ENCODE measurements at places on chromosomes 16 and 17. TPM values are rescaled to one million over a fixed set of nuclear protein-coding genes. Genes with fewer than 3 reads are reported as not detected.

- no peak for DNase-seq
Observed at GRCh38 chr16:30602616-30603277, 7.4 kb downstream of the ZNF689 start.

- DNase-seq, result no peak
Observed at GRCh38 chr16:774086-775001, 13.8 kb downstream of the MSLN start.

GRCh38 chr16:81440888-81441761 is 3.5 kb upstream of the CMIP start:
- no peak for DNase-seq

DNA sequence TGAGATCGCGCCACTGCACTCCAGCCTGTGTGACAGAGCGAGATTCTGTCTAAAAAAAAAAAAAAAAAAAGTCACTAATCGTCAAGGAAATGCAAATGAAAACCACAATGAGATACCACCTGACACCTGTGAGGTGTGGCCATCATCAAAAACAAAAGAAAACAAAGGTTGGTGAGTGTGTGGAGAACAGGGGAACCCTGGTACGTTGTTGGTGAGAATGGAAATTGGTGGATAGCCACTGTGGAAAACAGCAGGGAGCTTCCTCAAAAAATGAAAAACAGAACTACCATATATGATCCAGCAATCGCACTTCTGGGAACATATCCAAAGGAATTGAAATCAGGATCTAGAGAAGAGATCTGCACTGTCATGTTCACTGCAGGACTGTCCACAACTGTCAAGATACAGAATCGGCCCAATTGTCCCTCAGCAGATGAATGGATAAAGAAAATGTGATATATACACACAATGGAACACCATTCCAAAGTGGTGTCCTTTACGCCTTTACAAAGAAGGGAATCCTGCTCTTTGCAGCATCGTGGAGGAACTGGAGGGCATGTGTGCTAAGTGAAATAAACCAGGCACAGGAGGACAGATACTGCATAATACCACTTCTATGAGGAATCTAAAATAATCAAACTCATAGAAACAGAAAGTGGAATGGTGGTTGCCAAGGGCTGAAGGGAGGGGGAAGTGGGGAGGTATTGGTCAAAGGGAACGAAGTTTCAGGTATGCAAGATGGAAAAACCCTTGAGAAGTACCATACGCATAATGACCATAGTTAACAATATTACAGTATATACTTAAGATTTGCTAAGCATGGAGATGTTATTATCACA is 63.5 kb upstream of the PLCG2 start:
- DNase-seq, result no peak

DNA sequence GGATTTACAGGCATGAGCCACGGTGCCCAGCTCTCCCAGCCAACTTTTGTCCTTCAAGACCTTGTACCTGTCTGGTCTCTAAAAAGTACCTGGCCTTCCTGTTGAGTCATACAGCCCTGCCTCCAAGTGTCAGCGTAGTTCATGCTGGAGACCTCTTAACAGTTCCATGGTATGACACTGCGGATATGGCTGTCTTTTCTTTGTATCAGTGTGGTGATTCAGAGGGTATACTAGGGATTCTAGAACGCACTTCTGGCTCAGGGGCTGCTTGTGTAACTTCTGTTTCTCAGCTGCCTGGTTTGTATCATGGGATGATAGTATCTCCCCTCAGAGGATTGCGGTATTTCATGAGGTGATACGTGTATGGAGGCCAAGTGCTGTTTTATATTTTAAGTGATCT is 2.0 kb upstream of the TMEM11 start:
- DNase-seq, result no peak

DNA sequence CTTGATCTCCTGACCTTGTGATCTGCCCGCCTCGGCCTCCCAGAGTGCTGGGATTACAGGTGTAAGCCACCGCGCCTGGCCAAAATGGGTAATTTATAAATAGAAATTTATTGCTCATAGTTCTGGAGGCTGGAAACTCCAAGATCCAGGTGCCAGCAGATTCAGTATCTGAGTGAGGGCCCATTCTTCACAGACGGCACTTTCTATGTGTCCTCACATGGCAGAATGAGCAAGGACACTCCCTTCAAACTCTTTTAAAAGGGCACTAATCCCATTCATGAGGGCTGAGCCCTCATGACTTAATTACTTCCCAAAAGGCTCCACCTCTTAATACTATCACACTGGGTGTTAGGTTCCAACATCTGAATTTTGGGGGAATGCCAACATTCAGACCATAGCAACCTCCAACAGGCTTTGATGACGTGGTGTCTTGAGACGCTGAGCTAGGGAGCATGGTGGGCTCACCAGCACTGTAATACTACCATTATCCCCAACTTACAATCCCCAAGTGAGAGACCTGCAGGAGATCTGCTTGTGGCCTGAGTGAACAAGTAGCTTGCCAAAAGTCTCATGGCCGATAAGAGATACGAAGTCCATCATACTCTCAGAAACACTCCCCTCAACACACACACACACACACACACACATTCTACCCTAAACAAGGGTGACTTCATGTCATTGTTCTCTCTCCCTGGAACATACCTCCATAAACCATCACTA is 8.5 kb downstream of the CMTM4 start:
- DNase-seq, result no peak

- DNase-seq, result no peak
Observed at GRCh38 chr17:41962111-41962510, 4.5 kb upstream of the CNP start.

DNA sequence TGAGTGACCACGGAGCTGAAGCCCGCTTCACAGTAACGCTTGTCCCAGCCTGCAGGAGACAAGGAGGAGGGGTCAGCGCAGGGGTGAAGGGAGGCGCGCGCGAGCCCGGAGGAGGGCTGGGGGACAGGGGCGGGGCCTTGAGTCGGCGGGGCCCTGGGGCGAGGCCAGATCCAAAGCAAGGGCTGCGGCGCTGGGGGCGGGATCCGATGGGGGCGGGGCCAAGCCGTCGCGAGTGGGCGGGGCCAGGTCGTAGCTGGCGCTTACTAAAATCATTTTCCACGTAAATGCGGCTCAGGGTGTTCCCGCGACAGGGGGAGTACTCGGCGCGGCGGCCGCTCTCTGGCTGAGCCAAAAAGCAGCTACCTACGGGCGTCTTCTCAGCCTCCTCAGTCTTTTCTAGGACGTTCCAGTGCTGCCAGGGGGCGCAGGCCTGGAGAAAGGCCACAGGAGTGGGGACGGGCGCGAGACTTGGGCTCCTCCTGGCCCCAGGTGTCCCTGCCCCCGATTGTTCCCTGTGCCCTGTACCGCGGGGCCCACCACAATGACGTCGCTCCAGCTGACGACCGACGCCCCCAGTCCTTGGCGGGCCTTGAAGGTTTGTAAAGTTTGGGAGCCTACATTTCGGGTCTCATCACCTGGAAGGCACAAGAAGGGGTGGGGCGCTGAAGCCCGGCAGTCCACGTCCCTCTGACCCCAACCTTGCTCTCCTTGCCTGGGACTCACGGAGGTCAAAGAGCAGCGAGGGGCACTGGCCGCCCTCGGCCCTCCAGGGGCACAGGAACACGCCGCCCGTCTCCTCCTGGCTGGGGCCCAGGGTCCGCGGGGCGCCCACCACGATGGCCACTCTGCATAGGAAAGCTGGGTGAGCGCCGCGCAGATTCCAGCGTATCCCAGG is 3.9 kb downstream of the ITGA2B start:
- DNase-seq, result peak; percentile 96

- DNase-seq, result no peak
Observed at GRCh38 chr16:914440-914839, 56.3 kb downstream of the LMF1 start.

GRCh38 chr16:84953190-84953746 is 58.1 kb downstream of the ZDHHC7 start:
- no peak for DNase-seq

DNA sequence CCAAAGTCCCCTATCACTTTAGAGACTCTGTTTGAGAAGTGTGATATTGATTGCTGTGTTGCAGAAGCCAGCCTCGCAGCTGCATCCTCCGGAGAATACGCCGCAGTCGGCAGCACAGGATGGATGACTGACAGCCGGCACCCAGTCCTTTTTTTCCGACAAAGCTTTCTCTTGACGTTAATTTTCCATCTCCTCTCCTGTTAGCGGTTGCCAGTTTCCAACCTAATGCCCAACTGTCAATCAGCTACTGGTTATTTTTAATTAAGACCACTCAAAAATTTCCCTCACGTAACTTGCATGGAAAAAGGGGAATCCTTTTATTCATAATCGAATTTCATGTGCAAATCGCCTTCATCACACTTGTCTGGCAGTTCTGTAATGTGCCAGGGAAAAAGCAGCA is 953.9 kb downstream of the CDH11 start:
- no peak for DNase-seq

- no peak for DNase-seq
Observed at GRCh38 chr17:39601758-39602532, 5.8 kb downstream of the NEUROD2 start.

DNA sequence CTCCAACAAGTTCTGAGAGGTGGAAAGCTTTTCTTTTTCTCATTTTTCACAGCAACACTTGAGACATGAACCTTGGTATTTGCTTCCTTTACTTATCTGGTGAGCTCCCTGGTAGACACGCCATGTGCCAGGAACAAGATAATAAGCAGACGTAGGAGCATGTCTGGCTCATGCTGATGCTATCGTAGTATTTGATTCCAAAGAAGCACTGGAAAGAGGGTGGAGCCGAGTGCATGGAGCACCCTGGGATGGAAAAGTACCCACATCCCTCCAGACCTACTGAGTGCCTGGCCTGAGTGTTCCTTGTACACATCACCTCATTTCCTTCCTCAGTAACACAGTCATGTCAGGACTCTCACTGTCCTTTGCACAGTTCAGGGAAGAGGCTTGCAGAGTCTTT is 231.0 kb downstream of the CBLN1 start:
- DNase-seq, result no peak

DNA sequence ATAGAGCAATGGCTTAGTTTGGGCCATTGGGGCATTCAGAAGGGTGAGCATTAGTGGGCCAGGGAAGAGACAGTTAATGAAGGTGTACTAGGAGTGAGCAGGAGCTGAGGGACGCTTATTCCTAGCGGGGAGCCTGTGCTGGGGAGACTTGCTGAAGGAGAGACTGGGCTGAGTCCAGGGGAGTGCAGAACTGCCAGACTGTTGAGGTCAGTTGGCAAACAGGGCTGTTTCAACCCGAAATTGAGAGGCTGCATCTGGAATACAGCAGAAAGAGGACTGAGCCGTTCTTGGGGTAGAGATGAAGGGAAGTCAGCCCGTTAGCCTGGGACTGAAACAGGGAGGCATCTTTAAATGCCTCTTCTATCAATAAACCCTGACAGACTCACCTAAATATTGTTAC is 33.2 kb downstream of the MAP2K6 start:
- DNase-seq, result no peak

DNA sequence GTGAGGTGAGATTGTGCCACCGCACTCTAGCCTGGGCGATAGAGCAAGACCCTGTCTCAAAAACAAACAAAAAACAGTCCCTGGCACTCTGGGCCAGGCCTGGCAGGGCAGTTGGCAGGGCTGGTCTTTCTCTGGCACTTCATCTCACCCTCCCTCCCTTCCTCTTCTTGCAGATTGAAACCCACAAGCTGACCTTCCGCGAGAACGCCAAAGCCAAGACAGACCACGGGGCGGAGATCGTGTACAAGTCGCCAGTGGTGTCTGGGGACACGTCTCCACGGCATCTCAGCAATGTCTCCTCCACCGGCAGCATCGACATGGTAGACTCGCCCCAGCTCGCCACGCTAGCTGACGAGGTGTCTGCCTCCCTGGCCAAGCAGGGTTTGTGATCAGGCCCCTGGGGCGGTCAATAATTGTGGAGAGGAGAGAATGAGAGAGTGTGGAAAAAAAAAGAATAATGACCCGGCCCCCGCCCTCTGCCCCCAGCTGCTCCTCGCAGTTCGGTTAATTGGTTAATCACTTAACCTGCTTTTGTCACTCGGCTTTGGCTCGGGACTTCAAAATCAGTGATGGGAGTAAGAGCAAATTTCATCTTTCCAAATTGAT is 24.8 kb downstream of the STH start:
- no peak for DNase-seq

DNA sequence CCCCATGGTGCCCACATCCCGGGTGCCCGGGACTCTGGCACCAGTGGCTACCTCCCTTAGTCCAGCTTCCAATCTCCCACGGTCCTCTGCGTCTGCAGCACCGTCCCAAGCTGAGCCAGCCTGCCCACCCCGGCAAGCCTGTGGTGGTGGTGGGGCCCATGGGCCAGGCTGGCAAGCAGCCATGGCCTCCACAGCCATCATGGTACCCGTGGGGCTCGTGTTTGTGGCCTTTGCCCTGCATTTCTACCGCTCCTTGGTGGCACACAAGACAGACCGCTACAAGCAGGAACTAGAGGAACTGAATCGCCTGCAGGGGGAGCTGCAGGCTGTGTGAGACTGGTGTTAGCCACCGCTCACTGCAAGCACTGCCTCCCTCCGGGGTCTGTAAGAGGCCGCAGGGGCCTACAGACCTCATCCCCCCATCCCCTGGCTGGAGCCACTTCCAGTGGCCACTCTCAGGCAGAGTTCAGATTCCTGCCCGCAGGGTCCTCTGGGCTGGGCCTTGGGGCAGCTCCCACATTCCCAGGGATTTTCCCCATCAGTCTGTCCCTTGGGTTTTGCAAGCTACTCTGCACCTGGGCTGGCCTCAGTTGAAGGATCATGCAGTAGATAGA is 3.9 kb upstream of the SETD1A start:
- DNase-seq, result peak; percentile 91

GRCh38 chr17:77889135-77889505 is 69.4 kb upstream of the TNRC6C start:
- no peak for DNase-seq

DNA sequence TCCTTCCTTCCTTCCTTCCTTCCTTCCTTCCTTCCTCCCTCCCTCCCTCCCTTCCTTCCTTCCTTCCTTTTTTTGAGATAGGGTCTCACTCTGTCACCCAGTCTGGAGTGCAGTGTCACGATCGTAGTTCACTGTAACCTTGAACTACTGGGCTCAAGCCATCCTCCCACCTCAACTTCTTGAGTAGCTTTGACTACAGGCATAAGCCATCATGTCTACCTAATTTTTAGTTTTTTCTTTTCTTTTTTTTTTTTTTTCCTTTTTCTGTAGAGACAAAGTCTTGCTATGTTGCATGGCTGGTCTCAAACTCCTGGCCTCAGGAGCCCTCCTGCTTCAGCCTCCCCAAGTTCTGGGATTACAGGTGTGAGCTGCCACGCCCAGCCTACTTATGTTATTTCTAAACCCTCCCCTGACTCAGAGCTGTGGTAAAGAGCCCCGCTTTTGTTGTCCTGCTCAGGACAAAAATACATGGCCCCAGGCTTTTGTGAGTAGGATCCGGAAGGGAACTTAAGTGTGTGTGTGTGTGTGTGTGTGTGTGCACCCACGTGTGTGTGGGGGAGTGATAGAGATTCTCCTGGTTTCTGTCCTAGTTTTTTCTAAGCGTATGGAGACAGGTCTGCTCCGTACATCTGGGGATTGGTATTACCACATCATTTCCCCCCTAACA is 67.1 kb downstream of the PRKCB start:
- DNase-seq, result no peak

- DNase-seq, result no peak
Observed at GRCh38 chr17:58215685-58216084, 3.4 kb downstream of the MKS1 start.

GRCh38 chr16:29806099-29806579 is at the start of gene MAZ:
TSS of gene MAZ (plus strand) at chr16:29806529. CDS start at chr16:29806702, 173 bp downstream.
- DNase-seq, result no peak

- no peak for DNase-seq
Observed at GRCh38 chr16:15621456-15621855, 21.5 kb downstream of the MARF1 start.

KRT40 gene
- not detected for total RNA-seq

TUBB3 gene
- 163 TPM for total RNA-seq

TMIGD1 gene
- not detected for total RNA-seq

CD79B gene
- 3.2 TPM for total RNA-seq

KRTAP9-8 gene
- not detected for total RNA-seq

P3H4 gene
- 32.1 TPM for total RNA-seq

ELMO3 gene
- total RNA-seq, result 15.3 TPM

RNF43 gene
- 3.5 TPM for total RNA-seq

EFCAB5 gene
- 0.59 TPM for total RNA-seq

KRT25 gene
- total RNA-seq, result not detected
